Mammary epithelial cell (primary cell): ENCODE measurements at places on chromosomes 11 and 22. TPM values are rescaled to one million over a fixed set of nuclear protein-coding genes. Genes with fewer than 3 reads are reported as not detected.

GRCh38 chr11:123800036-123800435 is 6.1 kb downstream of the OR6M1 start:
- DNase-seq = no peak

GRCh38 chr11:17333799-17334586 is 17.6 kb upstream of the NCR3LG1 start:
- no peak for DNase-seq

Gene FGF19
- total RNA-seq = 0.35 and 2.8 TPM in 2 replicates

Gene KRTAP5-9
- total RNA-seq = 0.29 TPM in 1 of 2 replicates, not detected in the other

GRCh38 chr11:67356864-67357561 is 3.7 kb upstream of the POLD4 start:
- peak; percentile 65 for DNase-seq

Gene ART5
- total RNA-seq = not detected

- DNase-seq = peak; percentile 12
Observed at GRCh38 chr11:110497231-110497978, 67.7 kb downstream of the FDX1 start.

GRCh38 chr22:26597026-26597425 is 7.1 kb upstream of the TPST2 start:
- no peak for DNase-seq

Gene SLC35C1
- 11.2 TPM for total RNA-seq

Gene USP2
- total RNA-seq = 2.7 and 4.1 TPM in 2 replicates

DNA sequence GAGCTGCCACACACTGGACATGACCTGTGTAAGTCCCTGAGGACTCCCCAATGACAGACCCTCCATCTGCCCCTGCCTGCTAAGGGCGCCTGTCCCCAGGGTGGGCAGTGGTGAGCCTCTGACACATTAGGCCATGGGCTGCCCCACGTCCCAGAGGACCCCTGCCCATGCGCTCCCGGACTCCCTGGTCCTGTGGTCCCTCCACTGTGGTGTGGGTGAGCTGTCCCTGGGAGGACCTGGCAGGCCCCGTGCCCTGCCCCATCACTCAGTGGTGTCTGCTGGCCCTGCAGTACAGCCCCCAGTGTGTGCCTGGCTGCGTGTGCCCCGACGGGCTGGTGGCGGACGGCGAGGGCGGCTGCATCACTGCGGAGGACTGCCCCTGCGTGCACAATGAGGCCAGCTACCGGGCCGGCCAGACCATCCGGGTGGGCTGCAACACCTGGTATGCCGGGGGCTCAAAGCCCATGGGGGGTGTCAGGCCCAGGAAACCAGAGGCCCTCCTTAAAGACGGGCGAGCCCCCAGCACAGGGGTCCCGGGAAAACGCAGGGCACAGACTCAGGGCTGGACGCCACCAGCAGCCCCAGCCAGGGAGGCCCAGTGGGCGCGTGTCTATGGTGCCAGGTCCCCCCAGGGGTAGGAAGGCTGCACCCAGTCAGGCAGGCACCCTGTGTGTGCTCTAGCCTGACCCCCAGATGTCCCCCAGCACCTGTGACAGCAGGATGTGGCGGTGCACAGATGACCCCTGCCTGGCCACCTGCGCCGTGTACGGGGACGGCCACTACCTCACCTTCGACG is 18.7 kb downstream of the MUC5AC start:
- no peak for DNase-seq

- DNase-seq = no peak
Observed at GRCh38 chr11:15655552-15655951, 540.8 kb downstream of the INSC start.

- DNase-seq = no peak
Observed at GRCh38 chr22:49983148-49984042, 22.8 kb downstream of the PIM3 start.

DNA sequence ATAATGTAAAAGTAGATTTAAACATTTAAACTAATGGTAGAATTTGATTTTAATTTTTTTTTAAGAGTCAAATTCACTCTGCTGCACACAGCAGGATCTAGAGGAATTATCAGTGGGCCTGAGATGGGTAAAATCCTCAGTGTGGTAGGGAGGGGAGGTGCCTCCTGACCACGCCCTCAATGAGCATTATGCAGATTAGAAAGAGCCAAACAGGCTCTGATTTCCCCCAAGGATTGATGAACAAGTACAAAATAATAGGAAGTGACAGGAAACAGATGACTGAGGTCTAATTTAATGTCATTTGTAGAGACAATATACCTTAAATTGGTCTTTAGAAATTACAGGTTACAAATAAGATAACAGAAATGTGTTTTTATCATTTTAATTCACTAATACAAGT is 155.2 kb downstream of the DCDC1 start:
- no peak for DNase-seq

DNA sequence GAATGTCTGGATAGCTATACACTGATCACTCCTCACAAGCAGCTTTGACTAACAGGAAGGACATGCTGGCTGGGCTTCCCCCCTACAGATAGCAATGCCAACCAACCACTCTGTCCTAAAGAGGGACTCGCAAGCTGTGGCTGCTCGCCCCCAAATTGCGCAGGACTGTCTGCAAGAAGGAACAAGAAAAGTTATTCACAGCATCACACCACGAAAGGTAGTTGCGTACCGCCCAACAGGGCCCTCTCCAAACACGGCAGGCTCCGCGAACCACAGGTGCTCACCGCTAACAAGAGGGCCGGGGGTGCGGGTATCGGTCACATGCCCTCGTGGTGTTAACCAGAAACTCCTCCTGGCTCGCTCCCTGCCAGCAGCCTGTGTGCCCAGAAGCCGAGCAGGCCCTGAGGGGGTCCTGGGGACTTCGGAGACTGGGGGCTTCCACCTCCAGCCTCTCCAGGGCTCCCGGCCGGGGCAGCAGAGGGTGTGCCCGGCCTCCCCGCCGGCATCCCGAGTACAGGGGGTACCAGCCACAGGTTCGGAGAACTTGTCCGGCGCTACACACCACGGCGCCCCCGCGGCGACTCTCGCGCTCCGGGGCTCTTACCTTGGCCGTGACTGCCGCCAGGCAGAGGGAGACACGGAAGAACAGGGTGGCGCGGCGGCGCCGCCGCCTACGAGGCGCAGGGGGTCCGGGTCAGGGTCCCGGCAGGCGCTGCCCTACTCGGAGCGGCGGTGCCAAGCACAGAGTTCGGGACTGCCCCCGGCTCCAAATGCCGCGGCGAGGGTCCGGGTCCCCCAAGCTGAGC is 682 bp downstream of the LARGE1 start:
- DNase-seq = peak; percentile 55

DNA sequence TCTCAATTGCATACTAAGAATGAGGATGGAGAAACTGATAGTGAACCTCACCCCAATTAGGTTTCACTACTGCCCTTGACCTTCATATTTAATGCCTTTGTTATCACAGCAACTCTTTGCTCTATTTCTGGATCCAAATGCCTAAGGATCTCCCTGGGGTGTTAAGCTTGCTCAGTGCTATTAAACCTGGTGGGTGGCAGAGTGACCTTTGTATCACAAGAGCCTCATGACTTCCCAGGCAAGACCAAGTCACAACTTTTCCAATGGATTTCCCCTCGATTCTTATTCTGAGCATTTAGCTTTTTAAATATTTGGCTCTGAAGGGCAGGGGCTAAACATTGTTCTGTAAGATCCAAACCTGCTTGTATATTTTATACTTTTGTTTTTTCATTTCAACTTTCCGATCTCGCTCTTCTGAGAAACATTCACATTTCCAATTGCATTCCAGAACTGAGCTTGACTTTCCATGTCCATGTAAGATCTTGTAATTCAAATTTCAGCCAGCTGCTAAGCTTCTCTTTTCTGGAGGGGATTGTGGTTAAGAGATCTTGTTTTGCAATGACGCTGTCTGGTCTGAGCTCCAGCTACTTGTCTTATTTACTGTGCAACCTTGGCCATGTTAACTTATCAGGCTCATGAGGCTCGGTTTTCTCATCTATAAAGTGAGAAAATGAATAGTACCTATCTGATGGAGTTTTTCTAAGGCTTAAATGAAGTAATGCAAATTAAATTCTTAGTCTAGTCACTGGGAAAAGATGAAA is 6.4 kb upstream of the EHF start:
- DNase-seq = no peak

- no peak for DNase-seq
Observed at GRCh38 chr11:68658661-68659060, 25.7 kb upstream of the GAL start.

- DNase-seq = no peak
Observed at GRCh38 chr11:61460474-61460881, 30.6 kb downstream of the SDHAF2 start.

DNA sequence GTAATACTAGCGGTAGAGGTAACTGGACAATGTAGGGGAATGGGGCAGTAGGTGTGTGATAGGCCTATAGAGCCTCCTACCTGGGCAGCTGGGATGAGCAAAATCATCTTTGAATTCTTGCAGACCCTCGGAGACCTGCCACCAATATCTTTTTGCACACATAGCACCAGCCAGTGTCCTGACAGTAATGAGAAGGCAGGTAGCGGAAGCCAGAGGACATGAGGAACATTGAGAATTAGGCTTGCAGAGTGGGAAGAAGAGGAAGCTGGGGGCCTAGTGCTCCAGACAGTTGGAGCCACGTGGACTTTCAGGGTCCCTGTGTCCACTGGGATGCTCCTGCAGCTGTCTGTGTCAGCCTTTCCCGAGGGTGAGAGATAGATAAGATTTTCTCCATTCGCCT is 17.2 kb upstream of the SYT13 start:
- DNase-seq = no peak

DNA sequence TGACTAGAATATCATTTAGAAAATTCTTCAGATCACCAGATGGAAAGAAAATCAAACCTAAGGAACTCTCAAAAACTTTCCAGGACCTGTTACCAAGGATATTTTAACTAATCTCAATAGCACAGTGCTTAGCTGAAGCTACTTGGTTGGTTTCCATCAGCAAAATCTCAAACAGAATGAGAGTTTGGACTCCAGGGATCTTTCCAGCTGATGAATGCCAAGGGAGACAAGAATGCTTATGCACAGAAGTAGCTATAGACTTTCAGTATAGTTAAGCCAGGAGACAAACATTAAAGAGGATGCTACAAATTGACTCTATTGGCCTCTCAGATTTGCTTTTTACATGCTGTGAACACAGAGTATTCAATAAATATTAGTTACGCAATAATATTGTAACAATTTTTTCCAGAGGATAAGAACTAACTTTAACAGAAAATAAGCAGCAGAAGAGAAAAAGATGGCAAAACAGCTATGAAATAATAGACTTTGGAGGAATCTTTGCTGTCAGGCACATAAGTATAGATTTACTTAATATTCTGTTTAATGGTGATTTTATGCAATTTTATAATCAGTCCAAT is 331.4 kb downstream of the DLG2 start:
- DNase-seq = no peak

Gene DLG2
- 1.8 TPM for total RNA-seq

DNA sequence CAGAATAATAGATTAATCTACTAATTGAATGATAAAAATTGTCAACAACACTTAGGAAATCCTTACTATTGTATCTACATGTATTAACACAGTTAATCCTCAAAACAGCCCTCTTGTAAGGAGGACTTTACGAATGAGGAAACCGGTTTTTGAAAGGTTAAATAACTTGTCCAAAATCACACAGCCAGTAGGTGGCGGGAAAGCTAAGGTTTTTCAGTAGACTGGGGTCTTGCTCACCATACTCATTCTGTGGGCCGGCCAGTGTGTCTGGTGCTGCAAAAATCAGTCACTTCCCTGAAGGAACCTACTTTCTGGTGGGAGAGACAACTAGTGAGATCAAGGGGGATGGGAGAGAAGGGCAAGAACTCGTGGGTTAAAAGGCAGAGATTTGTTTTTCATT is 3.8 kb downstream of the DCPS start:
- DNase-seq = peak; percentile 37

Gene TEX12
- total RNA-seq = not detected in 2 replicates

GRCh38 chr11:83941050-83941449 is 654.9 kb upstream of the CCDC90B start:
- no peak for DNase-seq

Gene FSHB
- not detected in 2 replicates for total RNA-seq

GRCh38 chr11:45158210-45158731 is 11.8 kb downstream of the PRDM11 start:
- DNase-seq = no peak

DNA sequence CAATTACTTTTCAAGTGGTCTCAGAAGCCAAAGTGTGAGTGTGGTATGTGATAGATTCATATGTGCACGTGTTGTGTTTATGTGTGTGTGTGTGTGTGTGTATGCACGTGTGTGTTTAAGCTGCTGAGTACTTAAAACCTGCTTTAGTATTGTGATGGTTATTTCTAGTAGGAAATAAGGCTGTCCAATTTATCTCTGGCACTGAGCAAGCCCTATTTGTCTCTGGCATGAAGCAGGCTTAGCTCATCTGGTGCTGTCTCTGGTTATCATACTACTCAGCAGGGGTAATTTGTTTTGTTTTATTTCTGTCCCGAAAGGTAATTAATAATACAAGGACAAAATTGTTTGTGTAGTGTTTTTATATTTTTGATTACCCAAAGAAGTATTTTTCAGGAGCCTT is 333.7 kb downstream of the FAT3 start:
- no peak for DNase-seq

DNA sequence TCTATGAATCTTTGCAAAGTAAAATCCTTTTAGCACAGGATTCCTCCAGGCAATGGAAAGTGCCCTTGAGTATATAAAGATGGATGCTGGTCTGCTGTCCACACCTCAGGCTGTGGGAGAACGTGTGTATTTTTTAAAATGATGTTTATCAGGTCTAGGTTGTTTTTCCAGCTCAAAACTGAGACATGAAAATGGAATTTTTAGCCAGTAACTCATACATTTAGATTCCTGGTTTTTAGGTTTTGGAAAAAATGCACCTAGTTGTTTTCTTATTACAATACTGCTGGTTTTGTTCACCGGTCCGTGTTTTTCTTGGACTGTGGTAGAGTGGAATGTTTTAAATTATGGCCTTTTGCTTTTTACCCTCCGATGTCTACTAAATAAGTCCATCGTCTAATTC is 554.7 kb downstream of the SOX6 start:
- DNase-seq = no peak

DNA sequence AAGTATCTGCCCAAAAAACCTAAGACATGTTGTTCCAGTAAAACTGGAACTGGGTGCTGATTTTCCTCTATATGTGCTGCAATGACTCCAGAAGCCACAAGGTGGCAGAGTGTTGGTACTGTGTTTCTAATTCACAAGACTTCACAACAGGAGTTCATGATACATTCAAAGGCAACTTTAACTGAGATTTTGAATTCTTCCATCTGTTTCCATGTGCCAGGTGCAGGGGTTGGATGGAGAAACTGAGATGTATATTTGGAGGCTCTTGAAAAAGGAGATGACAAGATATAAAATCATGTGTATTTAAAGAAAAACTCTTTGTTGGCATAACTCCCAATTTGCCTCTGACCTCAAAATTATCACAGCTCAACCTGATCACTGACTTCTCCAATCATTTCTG is 1098.6 kb upstream of the CCDC90B start:
- peak; percentile 28 for DNase-seq

GRCh38 chr11:66856496-66857233 is at the start of gene LRFN4:
Gene LRFN4, plus strand, starts transcription at chr11:66857064. Its CDS starts 681 bp downstream, at chr11:66857745.
- peak; percentile 58 for DNase-seq
